Psoas muscle (tissue), 8 donors: ENCODE measurements at places on chromosomes 16 and 17. TPM values are rescaled to one million over a fixed set of nuclear protein-coding genes. Genes with fewer than 3 reads are reported as not detected.

The HS3ST3A1 gene
- 0.64 TPM for polyA plus RNA-seq

The CPNE7 gene
- polyA plus RNA-seq = 0.08 TPM

DNA sequence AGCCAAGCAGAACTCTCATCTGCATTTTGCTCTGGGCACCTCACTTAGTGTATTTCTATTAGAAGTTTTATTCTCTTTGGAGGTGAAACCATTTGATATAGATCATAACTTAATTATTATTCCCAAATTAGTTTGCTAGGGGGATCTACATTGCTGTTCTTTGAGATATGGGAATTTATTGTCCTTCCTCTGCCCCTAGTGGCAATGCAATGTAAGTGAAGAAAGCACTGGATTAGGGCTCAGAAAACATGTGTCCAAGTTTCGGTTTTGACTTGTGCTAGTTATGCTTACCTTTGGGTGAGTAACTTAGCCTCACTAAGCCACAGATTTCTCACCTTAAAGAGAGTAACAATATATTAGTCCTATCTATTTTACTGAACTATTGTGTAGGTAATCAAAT, 2.9 kb downstream of the KRT39 start:
- no peak for DNase-seq

- DNase-seq = peak; percentile 86
Measured at GRCh38 chr16:49856672-49857330, 889 bp upstream of the ZNF423 start.

DNA sequence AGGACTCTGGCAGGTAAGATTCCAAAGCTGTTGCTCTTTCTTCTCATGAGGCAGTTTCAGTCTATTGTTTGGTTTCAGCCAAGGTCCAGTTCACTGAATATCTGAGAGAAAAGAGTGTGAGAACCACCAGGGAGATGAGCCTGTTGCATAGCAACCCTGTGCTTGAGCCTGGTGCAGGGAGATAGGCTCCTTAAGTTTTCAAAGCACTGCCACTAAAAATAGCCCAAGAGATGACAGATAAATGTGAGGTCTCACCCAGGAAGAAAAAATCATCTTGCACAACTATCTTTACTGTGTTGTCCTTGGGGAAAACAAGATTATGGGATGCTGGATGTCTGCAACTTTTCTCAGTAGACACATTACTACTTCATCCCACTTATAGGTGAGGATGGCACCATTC, 26.2 kb upstream of the NUDT7 start:
- no peak for DNase-seq

DNA sequence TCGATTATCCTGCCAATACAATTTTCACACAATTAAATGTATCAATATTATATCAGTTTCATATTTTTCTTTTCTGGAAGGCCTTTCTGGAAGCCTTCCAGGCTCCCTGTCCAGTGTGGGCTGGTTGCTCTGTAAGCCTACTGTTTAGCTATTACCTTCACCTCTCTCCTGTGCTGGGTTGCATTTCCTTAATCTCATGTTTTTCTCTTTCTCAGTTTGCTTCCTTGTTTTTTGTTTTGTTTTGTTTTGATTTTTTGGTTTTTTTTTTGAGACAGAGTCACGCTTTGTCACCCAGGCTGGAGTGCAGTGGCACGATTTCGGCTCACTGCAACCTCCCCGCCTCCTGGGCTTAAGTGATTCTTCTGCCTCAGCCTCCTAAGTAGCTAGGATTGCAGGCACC, 6.8 kb downstream of the SEPHS2 start:
- DNase-seq = no peak
